ENCODE measurements at places on chromosomes 12 and 14.

DNA sequence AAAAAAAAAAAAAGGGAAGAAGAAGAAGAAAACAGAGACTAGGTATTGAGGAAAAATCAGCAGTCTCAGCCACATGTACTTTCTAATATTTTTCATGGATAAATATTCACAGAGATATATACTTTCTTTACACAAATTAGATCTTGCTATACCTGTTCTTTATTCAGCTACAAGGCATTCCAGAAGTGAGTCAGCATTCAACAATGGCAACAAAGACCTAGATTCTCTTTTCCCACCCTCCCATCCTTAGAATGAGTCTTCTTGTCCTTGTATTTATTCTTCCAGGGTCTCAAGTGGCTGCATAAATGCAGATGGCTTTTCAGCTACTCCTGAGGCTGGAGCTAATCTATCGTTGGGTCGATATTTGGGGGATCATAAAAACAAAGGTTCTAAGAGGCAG is 93.0 kb downstream of the NT5DC3 start:
- no peak for DNase-seq

- DNase-seq = peak; percentile 46
These were observed 86.5 kb upstream of the SLC38A2 start for GRCh38 chr12:46459111-46459510.

DNA sequence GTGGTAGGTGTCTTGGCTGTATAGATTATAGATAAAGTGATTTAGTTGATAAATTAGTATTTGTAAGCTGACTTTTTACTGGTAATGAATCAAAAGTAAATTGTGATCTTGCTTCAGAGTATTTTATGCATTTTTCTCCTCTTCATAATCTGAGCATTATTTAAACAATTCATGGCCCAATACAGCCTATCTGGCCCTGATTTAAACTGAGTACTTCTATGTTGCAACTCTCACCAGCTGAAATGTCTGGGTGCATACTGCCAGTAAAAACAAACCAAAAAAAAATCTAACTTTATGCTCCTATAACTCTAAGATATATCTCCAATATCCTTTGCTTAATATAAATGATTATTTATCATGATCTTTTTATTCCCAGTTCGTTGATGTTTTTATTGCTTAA is 86.6 kb downstream of the MIA2 start:
- DNase-seq = no peak

GRCh38 chr14:72521968-72522741 is 371.7 kb downstream of the DPF3 start:
- DNase-seq = no peak

DNA sequence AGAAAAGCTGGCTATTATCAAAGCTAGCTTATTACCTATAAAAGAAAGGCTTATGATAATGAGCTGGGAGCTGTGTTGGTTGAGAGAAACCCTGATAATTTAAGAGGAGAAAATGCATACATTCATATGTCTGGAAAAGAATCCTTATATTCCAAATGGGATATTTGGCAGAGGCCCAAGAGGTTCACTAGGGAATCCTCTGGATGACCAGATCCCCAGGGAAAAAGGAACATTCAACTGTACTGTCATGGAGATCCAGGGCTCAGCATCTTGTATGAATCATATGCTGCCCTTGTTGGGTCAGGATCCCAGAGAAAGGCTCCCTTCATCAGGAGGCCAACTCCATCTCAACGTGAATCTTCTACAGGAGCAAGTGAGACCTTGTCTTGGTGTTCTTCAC is 16.6 kb upstream of the FBXO34 start:
- DNase-seq = no peak

- DNase-seq = peak; percentile 53
These were observed 62.6 kb downstream of the DCAF5 start for GRCh38 chr14:69090187-69090789.

- DNase-seq = no peak
These were observed 63.0 kb downstream of the BCL2L14 start for GRCh38 chr12:12133785-12134184.

DNA sequence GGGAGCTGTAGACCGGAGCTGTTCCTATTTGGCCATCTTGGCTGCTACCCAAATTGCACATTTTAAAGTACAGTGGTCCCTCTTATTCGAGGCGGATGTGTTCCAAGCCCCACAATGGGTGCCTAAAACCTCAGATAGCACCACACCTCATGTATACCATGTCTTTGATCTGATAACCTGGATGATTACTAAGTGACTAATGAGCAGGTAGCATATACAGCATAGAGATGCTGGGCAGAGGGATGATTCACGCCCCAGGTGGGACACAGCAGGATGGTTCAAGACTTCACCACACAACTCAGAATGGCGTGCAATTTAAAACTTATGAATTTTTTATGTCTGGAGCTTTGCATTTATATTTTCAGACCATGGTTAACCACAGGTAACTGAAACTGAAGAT is 255.0 kb downstream of the AKAP6 start:
- DNase-seq = no peak
